ENCODE measurements at places on chromosomes 13 and 19.

DNA sequence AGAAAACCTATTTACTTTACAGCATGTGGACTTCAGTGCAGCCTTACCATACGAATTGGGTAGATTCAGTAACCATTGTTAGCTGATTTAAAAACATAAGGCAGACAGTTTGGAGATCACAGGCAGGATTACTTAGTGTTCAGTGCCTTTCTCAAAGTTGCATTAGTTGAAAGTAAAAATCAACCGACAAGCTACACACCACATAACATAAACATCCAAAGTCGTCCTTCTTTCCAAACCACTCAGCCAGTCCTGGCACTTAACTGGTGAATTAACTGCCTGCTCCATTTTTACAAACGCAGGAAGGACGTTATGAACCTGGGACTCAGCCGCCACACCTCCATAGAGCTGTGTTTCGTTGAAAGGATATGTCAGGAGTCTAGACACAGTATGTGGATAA is 91.4 kb downstream of the COL4A1 start:
- DNase-seq, result no peak

DNA sequence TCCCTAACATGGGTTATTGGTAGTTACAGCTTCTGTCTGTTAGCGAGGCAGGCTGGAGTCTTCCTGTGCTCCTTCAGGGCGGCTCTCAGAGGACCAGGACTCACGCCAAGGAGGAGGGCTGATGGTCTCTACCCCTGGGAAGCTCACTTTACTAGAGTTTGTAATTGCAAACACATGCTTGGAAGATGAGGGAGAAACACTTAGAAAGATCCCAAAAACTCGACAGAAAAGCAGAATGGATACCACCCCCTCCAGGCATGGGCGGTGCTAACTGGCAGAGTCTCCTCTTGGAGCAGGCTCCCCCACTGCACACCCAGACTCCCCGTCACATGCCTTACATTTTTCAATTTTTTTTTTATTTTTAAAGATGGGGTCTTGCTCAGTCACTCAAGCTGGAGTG is 62.0 kb downstream of the PARP4 start:
- DNase-seq, result no peak

GRCh38 chr13:66855131-66855530 is 375.0 kb downstream of the PCDH9 start:
- no peak for DNase-seq

DNA sequence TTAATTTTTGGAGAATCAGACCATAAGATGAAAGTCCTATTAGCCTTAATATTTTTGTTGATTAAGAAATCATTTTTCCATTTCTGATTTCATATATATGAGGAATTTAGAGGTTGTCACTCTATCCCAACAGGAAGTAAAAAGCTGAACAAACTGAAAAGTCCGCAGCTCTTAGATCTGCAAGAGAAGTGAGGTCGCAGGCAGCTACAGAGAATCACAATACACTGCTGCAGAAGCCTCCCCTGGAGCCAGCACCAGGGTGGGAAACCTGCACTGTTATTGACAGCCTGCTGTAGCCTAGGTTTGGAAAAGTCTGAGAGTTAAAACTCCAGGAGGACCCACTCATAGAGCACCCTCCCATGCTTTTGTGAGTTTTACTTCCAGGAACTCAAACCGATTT is 29.9 kb downstream of the TNFRSF19 start:
- no peak for DNase-seq

DNA sequence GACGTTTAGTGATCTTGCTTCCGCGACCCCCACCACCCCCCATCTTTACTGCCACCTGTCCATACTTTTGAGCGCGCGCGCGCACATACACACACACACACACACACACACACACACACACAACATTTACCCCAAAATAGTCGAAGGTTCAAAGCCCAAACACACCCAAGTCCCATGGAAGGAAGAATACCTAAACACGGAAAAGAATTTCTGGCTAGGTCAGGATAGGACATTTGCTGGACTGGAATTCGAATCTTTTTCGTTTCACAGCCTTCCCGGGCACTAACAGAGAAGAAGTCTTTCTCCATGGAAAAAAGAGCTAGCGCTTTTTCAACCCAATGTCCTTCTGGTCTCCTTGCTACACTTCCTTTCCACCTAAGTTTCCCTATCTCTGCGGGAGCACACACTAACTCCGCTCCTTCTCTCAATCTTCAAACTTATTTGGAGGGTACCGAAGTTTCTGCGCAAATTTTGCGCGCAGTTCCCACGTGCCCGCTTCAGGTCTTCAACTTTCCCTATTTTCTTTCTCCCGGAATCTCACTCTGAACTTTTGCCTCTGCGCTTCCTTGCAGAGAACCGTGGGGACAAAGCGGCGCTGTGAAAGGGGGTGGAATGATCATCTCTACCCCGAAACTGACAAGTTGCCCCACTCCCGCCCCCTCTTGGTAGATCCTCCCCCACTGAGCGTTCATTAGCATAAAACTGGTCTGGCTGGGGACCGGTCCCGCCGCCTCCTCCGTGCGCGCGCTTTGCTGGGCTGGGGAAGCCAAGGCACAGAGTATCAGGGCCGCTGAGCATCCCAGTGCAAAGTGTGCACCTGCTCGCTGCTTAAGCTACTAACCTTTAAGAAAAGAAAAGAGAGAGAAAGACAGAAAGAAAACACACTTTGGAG is 2.7 kb downstream of the DACH1 start:
- DNase-seq, result no peak

DNA sequence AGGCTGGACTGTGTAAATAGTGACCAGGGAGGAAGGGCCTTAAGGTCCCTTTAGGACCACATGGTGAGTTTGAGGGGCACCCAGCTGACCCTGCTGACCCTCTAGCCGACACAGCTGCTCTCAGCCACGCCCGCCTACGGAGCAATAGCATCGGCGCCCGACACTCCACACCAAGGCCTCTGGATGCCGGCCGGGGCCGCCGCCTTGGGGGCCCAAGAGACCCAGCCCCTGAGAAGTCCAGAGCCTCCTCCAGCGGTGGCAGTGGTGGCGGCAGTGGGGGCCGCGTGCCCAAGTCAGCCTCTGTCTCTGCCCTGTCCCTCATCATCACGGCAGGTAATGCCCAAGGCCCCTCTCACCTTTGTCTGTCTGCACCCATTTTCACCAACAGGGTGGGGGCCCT is 8.6 kb upstream of the PIK3R2 start:
- no peak for DNase-seq

GRCh38 chr13:27813826-27814225 is 21.5 kb downstream of the GSX1 start:
- DNase-seq, result no peak

GRCh38 chr19:52397310-52398080 is at the start of gene ZNF528:
ZNF528 (plus strand) TSS chr19:52397849; CDS start chr19:52402014, 4,165 bp downstream.
- DNase-seq, result peak; percentile 85

DNA sequence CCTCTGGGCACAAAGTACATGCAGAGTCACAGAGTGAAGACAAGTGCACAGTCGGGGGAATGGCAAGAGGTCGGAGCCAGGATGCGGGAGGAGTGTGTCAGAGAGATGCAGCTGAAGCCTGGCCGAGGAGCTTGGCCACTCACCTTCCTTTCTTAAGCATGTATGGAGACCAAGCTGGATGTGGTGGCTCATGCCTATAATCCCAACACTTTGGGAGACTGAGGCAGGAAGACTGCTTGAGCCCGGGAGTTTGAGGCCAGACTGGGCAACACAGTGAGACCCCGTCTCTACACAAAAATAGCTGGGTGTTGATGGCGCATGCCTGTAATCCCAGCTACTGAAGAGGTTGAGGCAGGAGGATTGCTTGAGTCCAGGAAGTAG is 67.0 kb downstream of the LATS2 start:
- DNase-seq, result no peak

- no peak for DNase-seq
Observed at GRCh38 chr19:3453840-3454239, 26.5 kb downstream of the SMIM24 start.

DNA sequence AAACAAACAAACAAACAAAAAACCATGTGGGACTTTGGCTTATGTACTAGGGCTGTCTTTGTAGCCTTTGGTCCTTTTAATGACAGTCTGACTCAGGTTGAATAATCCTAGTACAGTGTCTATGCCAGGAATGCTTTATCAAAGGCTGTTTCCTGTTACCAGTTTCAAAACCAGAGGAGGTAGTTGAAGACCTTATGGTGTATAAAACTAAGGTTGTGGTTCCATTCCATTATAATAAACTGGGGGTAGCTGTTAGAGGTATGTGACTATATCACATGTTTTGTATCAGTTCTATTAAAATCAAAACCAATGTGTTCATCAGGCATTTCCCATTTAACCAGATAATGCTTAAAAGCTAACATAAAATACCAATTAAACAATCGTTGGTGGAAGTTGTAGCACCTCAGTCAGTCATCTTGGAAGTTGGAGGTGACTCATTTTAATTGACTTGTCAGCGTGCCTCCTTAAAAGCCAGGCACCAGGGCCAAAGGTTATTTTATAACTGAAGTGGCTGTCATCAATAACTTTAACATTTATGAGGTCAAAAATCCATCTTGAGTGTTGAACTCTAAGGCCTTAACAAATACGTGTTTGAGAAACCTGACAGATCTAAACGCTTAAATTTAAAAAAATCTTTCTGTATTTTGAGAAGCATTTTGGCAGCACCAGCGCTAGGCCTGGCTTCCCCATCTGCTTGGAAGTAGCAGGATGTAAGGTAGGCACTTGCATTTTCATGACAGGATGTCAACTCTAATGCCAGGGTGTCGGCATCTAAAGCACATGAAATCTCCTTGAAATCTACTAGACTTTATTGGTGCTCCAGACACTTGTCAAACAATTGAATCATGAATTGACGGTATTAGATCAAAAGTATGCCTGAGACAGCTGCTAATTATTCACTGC is 162.5 kb downstream of the LMO7 start:
- DNase-seq, result no peak

DNA sequence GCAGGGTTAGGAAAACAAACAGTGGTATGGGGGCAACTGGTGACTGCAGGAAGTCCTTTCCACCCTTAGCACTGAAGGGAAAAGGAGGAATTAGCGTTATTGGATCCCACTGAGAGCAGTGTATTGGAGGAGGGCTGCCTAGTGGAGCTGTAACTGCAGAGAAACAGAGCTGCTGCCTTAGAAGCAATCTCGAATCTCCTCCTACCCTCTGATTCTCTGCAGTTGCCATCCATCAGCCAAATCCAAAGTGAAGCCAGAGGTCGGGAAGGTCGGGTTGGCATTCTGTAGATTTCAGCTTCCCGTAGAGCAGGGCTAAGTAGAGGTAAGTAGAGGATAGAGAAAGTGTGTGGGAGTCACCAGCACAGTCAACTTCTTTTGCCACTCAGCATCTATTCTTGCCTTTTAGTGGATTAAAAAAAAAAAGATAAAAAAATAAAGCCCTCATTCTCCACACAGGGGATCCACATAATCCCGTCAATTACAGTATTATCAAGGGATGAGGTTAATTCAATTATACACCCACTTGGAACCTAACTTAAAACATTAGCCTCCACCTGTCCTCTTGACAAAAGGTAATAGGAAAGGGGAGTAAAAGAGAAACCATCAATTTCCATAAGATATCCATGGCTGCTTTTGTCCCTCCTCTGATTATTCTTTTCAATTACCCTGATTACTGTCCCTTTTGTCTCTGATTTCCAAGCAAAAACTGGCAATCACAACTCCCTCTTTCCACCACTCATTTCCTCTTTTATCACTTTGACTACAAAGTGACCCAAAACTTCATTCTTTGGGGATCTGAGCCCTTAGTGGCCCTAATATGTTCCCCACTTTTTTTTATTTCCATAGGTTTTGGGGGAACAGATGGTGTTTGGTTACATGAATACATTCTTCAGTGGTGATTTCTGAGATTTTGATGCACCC is 234.7 kb downstream of the RBM26 start:
- DNase-seq, result no peak

- DNase-seq, result no peak
Observed at GRCh38 chr13:32910530-32910929, 105.7 kb upstream of the KL start.

DNA sequence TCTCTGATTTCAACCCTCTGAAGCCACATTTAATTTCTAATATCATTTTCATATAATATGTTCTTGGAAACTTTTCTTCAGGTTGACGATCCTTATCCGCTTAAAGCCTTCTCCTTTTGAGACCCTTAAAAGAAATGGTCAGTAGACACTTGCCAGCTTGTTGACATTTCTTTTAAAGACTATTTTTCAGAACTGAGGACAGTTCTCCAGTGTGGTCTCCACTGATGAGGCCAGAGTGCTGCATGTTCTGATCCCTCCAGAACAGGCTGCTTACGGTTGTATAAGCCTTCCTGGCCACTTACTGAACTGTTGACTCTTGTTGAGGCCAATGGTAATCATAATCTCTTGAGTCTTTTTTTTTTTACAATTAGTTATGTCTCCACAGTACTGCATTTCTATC is 477.3 kb downstream of the FGF9 start:
- DNase-seq, result no peak

- DNase-seq, result no peak
Observed at GRCh38 chr13:113945857-113946408, 27.9 kb downstream of the C13orf46 start.

GRCh38 chr13:54975676-54976075 is 1947.1 kb downstream of the OLFM4 start:
- no peak for DNase-seq
